ENCODE measurements at places on chromosomes 11 and 22.

GRCh38 chr22:44884968-44885805, 124.6 kb downstream of the PHF21B start:
- DNase-seq, result no peak

GRCh38 chr11:69430566-69430965, 50.9 kb upstream of the LINC01488 start:
- DNase-seq, result no peak

DNA sequence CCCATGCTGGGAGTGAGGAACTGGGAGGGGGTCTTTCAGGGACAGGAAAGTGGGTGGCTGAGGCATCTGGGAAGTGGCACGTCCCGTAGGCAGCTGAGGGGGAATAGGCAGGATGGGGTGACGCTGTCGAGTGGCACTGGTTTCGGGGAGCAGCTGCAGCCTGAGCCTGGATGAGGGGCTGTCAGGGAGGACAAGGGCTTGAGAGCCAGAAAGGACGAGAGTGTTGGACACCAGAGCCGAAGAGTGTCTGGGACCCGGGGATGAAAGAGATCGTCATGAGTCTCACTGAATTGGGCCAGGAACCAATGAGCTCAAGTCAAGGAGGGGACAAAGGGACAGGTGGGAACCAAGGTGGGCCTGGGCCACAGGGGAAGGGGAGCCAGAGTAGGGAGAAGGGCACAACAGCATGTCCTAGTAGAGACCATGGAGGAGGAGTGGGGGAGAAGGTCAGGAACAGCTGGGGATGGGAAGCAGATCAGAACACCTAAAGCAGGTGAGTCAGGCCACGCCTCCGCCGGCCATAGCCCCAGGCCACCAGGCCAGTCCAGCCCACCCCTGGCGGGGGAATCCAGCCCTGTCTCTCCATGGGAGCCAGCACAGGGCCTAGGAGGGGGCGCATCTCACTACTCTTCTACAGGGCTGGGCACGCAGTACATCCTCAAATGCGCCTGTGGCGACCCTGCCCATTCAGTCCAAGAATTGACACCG, 4.2 kb downstream of the RAB3IL1 start:
- DNase-seq, result no peak

- no peak for DNase-seq
Observed at GRCh38 chr11:126731576-126732142, 268.9 kb downstream of the KIRREL3 start.

DNA sequence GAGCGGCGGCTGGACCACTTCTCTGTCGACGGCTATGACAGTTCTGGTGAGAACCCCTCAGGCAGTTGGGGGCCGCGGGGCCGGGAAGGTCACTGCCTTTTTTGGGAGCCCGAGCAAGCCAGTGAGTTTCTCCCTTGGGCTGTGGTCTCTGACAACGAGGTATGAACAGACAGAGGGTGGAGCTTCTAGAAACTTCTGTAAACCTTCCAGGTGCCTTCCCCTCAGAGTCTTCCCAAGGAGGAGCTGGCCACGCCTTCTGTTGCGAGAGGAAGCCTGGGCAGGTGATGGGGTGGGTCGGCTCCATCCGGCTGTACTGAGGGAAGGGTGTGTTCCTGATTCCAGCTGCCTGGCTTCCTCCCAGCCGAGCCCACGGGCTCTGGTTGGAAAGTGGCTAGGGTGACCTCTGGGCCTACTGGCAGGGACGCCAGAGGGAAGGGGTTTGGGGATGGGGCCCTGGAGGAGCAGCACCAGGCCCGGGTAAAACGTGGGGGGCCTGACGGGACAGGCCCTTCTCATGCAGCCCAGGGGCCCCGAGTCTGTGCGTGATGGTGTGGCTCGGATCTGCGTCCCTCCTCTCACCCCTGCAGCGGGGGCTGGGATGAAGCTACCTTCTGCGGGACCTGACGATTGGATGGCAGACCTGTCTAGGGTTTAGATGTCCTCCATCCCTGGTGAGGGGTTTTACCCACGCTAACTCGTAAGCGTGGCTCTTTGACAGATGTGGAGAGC, 110.8 kb downstream of the KCNQ1OT1 start:
- DNase-seq, result no peak
